ENCODE measurements at places on chromosomes 12 and 14.

GRCh38 chr12:115507951-115508722, 769.4 kb downstream of the MED13L start:
- DNase-seq, result no peak

DNA sequence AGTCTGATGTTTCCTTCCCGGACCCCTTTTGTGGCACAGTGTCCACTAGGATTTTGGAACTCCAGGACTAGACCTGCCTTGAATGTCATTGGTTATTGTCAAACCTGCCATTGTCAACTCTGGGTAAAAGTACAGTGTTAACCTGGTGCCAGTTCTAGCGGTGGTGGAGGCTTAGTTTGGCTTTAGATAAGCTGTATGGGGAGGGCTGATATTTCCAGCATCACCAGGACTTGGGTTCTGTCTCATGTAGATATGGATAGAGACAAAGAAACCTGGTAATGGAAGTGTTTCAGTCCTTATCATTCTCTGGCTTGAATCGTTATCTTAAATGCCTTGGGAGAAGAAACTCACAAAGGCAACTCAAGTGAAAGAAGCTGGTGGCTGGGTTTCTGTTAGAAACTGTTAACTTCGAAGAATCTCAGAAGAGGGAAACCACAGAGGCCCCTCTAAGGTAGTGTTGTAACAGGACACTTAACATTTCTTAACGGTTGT, 10.6 kb downstream of the CHST11 start:
- DNase-seq, result no peak

DNA sequence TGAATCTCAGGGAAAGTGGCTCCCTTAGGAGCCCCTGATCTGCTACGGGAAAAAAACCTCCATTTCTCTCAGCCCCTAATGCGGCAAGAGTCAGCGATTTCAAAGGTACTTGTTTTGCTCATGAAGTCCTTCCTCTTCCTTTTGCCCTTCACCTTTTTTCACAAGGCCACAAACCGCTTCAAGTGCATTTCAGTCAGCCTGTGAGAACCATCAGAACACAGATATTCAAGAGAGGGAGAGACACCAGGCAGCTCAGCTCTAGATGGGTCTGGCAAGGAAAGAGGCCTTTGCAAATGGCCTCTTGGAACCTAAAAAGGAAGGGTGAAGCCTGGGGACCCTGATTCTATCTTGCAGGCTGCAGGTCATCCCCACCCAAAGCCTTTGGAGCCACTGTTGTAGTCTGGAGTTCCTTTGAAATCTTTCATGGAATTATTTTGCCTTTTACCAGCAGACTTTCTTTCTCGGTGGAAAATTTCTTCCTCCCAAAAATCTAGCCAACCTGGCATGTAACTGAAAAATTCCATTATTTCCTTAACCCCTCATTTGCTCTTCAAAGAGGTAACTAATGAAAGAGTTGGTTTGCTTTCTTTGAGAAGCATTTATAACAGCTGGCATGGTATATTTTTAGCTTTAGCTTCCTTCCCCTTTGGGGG, 145.0 kb downstream of the SAMD4A start:
- DNase-seq, result no peak

- DNase-seq, result no peak
These were observed 348.3 kb downstream of the BMP4 start for GRCh38 chr14:53608369-53608768.

DNA sequence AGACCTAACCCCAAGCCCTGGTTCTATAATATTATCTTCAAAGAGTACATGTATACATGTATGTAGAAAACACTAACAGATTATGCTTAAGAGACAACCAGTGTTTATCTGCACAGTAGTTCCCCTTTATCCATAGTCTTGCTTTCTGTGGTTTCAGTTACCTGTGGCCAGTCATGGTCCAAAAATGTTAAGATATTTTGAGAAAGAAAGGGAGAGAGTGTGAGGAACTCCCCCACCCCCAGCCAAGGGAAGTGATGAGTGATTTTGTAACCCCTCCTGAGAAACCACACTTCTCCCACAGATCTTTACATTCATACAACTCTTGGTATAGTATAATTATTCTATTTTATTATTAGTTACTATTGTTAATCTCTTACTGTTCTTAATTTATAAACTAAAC, 77.3 kb upstream of the CNTN1 start:
- DNase-seq, result no peak

- DNase-seq, result no peak
These were observed 77.5 kb downstream of the LRRC9 start for GRCh38 chr14:59997449-59997848.

- no peak for DNase-seq
These were observed 66.4 kb downstream of the PTPRR start for GRCh38 chr12:70854138-70854537.

- peak; percentile 57 for DNase-seq
These were observed 3.6 kb upstream of the SLC7A8 start for GRCh38 chr14:23186913-23187654.

DNA sequence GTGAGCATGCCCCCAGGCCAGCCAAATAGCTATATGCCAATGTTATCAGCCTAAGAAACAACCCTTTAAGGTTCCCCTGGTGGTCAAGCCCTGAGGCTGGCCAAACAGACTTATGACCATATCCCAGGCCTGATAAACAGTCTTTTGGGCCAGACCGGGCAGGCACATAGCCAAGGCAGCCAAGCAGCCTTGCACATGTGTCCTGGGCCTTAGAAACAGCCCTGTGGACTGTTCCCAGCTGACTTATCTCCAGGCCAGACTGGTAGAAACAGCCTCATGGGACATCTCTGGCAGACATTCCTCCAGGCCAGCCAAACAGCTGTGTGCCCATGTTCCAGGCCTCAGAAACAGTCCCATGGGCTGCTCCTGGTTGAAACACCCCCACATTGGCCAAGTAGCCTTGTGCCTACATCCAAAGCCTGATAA, 295.0 kb upstream of the MGAT4C start:
- no peak for DNase-seq

- no peak for DNase-seq
These were observed 40.1 kb downstream of the CACNA1C start for GRCh38 chr12:2092890-2093289.

GRCh38 chr14:51880835-51881580, 20.6 kb downstream of the GNG2 start:
- no peak for DNase-seq

DNA sequence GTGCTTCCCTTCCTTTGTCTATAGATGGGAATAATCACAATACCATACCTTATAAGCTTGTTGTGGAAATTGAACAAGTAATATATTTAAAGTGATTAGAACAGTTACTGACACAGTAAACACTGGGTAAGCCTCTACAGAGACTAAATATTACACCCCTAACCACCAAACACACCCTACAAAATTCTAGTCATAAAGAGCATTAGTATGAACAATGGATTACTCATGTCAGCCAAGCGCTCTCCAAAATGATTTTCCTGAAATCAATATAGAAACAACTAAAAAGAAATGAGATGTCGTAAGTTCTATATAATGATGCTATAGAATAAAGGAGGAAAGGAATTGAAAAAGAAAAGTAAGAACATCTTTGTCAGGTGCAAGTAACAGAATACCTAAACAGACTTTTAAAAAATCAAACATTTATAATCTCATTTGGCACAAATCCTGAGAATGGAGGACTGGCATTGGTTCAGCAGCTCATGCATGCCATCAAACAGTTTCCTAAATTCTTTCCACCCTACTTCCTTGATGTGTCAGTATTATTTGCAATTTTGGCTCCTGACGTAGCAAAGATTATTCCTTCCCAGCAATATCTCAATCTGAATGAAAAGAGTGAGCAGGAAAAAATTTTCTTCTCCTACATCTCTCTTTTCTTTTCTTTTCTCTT, 118.0 kb downstream of the SINHCAF start:
- no peak for DNase-seq

GRCh38 chr12:12965836-12966235, 13.9 kb upstream of the GPRC5D start:
- DNase-seq, result no peak

GRCh38 chr14:61704554-61704953, 9.2 kb downstream of the HIF1A start:
- no peak for DNase-seq

- DNase-seq, result no peak
These were observed 151.2 kb downstream of the AKAP6 start for GRCh38 chr14:32480337-32480736.

- peak; percentile 29 for DNase-seq
These were observed 4.5 kb downstream of the TMED8 start for GRCh38 chr14:77372304-77372841.

- no peak for DNase-seq
These were observed 5.2 kb upstream of the ACADS start for GRCh38 chr12:120720234-120720986.

- DNase-seq, result no peak
These were observed 208.5 kb downstream of the CHST11 start for GRCh38 chr12:104665296-104665695.

DNA sequence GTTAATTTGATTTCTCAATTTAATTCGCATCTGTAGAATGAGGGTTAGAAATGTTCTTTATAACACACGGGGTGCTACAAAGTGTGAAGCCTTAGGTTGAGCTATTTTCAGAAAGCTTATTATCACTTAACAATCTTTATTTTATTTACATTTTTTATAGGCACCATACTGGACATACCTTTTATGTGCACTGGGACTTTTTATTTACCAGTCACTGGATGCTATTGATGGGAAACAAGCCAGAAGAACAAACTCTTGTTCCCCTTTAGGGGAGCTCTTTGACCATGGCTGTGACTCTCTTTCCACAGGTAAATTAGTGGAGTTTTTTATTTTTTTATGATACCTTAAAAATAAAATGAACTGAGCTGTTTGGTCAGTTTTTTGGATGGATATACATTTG, 16.5 kb downstream of the CHPT1 start:
- DNase-seq, result no peak

DNA sequence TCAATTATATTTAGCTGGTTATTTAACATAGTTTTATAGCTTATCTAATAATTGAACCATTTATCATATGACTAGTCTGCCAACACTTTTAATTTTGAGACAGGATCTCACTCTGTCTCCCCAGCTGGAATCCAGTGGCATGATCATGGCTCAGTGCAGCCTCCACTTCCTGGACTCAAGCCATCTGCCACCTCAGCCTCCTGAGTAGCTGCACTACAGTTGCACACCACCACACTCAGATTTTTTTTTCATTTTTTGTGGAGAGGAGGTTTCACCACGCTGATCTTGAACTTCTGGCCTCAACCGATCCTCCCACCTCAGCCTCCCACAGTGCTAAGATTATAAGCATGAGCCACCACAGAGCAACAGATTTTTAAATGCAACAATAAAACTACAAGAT, 151.4 kb upstream of the MDGA2 start:
- DNase-seq, result no peak

- no peak for DNase-seq
These were observed 16.3 kb upstream of the SLCO1A2 start for GRCh38 chr12:21350975-21351374.

- DNase-seq, result peak; percentile 73
These were observed 82.3 kb downstream of the RIMBP2 start for GRCh38 chr12:130633771-130634170.

- DNase-seq, result no peak
These were observed 77.1 kb downstream of the PLEKHA5 start for GRCh38 chr12:19206493-19207077.

- DNase-seq, result no peak
These were observed 191.9 kb downstream of the NUBPL start for GRCh38 chr14:31752867-31753661.

- DNase-seq, result peak; percentile 62
These were observed 8.3 kb upstream of the PPFIBP1 start for GRCh38 chr12:27515671-27516070.

DNA sequence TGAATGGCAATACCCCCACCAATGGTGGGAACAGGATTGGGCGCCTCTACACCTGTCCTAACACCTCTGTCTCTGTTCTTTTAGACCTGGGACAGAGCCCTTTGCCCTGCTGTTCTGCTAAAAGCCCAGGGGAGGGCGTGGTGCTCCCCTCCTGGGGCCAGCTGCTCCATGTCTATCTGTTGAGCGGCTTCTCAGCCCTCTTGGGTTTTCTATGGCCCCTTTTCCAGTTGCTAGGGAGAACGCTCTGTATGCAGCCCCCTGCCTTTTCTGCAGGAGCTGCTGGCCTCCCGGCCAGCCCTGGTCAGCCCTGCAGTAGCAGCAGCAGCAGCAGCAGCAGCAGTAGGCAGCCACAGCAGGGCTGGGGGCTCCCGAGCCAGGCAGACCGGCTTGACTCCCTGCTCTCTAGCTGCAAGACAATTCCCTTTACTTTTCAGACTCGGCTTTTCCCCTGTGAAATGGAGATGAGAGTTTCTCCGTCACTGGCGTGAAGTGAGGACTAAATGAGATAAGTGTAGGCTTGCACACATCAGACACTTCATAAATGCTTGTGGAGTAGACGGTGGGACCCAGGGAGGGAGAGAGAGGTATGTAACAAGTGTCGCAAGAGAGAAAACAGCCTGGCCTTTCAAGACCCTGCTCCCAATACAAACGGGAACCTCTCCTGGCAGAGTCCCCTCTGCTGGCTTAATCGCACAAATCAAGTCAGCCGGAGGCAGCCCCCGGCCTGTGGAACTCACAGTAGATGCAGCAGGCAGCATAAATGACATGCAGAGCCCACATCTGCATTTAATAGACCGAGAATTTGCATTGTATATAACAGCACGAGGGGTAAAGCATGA, 1.0 kb downstream of the RTL1 start:
- no peak for DNase-seq

Measured in left kidney (tissue), 8 donors.